ENCODE measurements at places on chromosomes 11 and 22.

- no peak for DNase-seq
These were observed 57.5 kb downstream of the BTG4 start for GRCh38 chr11:111454561-111455192.

GRCh38 chr11:59754859-59755700 lies at the start of gene STX3:
Gene STX3, plus strand, starts transcription at chr11:59755376. Its CDS starts 230 bp downstream, at chr11:59755606.
- DNase-seq: peak; percentile 55

DNA sequence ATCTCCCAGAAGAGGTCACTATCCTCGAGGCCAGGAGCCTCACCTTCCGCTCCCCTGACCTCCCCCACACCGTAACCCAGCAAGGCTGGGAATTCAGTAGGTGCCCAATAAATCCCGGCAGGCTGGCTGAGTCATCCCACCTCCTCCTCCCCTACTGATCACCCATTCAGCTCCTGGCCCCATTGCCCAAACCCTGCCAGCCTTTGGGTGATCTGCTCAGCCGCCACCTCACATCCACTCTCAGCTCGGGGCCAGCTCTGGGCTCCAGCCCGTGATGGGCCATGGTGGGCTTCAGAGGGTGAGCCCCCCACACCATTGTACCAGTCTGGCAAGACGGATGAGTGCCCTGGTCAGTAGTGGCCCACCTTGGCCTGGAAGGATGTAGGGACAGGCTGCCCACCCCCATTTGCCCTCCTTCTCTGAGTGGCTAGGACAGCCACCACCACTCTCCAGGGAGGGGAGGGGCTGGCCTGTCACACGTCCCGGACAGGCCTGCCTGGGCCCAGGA lies 8.2 kb downstream of the TRPM5 start:
- no peak for DNase-seq

DNA sequence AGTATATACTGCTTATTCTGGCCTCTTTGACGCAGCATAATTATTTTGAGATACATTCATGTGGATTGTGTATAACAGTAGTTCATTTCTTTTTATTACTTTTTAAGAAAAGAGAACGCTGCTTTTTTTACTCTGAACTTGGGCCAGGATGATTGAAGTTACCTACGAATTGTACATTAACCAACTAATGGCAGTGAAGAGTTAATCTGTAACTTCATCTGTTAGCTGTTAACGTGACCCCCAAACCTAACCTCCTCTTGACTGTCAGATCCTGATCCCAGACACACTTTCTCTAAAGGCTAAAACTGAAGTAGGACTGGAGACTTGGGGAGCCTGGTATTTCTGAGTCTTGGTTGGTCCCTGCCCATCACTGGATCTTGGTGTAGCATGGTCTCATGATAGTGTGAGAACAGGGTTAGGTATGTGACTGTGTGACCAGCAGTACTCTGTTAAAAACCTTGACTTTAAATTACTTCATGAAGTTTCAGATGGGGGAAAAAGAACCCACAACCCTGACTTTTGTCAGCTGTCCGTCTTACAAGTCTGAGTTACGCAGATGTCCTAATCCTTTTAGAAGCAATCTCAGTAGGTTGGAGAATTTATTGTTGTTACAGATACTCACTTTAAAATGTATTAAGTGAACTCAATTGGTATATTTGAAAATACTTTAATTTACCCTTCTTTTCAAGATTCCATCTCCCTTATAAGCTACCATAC lies 39.4 kb downstream of the C22orf31 start:
- no peak for DNase-seq

DNA sequence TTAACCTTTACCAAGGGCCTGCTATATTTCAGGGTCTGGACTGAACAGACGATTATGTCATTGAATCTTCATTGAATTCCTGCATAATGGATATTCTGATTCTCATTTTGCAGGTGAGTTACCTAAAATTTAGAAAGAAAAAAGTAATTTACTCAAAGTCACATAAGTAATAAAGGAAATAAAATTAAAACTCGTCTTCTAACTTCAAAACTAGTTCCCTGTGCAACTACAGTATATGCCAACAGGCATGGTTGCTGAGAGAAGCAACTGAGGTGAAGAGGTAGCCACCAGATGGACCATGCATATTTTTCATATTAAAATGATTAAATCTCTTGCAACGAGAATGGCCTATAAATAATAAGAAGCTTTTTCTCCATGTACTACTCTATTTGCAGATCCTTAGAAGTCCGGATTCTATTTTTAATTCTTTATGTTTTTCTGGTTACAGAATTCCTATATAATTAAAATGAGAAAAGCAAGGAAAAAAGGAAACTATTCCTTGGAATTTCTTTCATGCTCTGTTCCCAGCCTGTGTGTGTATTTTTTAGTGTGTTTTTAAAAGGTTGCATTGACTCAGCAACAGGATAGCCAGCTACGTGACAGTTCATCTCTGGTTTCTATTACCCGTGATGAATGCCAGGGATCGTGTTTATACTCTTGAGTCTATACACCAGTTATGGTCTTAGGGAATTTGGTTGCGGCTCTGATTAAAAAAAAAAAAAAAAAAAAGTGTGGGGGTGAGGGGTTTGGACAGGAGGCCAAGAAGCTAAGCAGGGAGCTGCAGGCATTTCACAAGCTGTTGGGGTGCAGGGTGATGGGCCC lies 186.8 kb downstream of the ETS1 start:
- DNase-seq: no peak

- no peak for DNase-seq
These were observed 2.1 kb upstream of the PPIL2 start for GRCh38 chr22:21663738-21664137.

GRCh38 chr11:118003456-118003855 lies 17.3 kb downstream of the IL10RA start:
- no peak for DNase-seq

GRCh38 chr11:65917434-65918210 lies 1.2 kb downstream of the C11orf68 start:
- DNase-seq: no peak

- peak; percentile 34 for DNase-seq
These were observed 29.8 kb downstream of the SREBF2 start for GRCh38 chr22:41862530-41863266.

GRCh38 chr11:30106222-30107181 lies 89.7 kb upstream of the KCNA4 start:
- DNase-seq: no peak

GRCh38 chr22:43921370-43921769 lies 2.2 kb upstream of the PNPLA3 start:
- DNase-seq: no peak

DNA sequence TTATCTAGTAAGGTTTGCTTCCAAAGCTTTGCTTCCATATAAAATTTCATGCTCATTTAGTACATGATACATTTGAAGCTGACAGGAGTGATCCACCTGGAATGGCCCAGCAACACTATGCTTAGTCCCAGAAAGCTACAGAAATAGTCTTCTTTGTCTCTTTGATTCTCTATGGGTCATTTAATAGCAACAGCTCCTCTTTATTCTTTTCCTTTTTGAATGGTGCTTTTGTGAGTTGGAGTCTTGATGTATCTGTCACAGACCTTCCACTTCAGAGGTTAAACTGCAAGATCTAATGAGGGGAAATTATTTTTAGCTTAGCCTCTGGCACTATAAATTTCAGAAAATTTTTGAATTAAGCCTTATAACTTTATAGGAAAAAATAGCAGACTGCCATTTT lies 509.5 kb downstream of the KCNA4 start:
- DNase-seq: no peak
